ENCODE measurements at places on chromosomes 5 and 9. TPM values are rescaled to one million over a fixed set of nuclear protein-coding genes. Genes with fewer than 3 reads are reported as not detected.

GRCh38 chr5:74040065-74040551 lies 414.1 kb downstream of the ARHGEF28 start:
- H3K27ac ChIP-seq: no peak overlapping the region
- peak; percentile 58 for DNase-seq
- no peaks in the 10 kb centered on the region for H3K27me3 ChIP-seq
- H3K4me1 ChIP-seq: peaks cover 3% of the 10 kb centered on the region
- H3K4me3 ChIP-seq: no peak overlapping the region

GRCh38 chr9:130991778-130992681 lies 16.9 kb upstream of the LAMC3 start:
- no peaks in the 10 kb centered on the region for H3K27me3 ChIP-seq
- no peaks in the 10 kb centered on the region for H3K4me1 ChIP-seq
- H3K36me3 ChIP-seq: no peaks in the 10 kb centered on the region
- H3K27ac ChIP-seq: no peak overlapping the region
- no peak for DNase-seq

The APBA1 gene
- 5.1 TPM for total RNA-seq

The ANKRD34B gene
- total RNA-seq: 1.5 TPM

GRCh38 chr5:150106674-150107426 lies 20.5 kb upstream of the CSF1R start:
- H3K36me3 ChIP-seq: no peaks in the 10 kb centered on the region
- DNase-seq: no peak
- no peaks in the 10 kb centered on the region for H3K27me3 ChIP-seq
- H3K4me1 ChIP-seq: no peaks in the 10 kb centered on the region
- no peak overlapping the region for H3K27ac ChIP-seq
- no peak overlapping the region for H3K4me3 ChIP-seq

The PPP6C gene
- total RNA-seq: 43.9 TPM

DNA sequence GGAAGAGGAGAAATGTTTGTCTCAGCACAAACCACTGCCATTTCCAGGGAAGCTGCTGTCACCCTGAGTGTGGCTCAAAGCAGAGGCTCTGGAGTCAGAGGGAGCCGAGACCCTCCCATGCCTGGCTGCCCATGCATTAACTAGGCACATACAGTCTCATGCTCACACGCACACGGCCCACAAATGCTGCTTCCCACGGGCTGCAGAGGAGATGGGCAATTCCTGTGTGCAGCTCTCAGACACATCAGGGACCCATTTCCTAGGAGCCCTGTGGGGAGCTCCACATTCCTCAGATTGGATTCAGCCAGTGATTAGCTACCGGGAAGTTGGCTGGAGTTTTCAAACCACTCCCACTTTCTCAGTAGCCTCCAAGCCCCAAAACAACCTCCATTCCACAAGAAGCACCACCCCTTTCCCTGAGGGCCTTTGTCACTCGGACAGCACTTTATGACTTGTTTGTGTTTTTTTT lies 9.1 kb upstream of the PTGES start:
- H3K4me1 ChIP-seq: peaks cover 7% of the 10 kb centered on the region
- no peak overlapping the region for H3K4me3 ChIP-seq
- H3K27me3 ChIP-seq: no peaks in the 10 kb centered on the region
- no peaks in the 10 kb centered on the region for H3K36me3 ChIP-seq

GRCh38 chr5:33275391-33275790 lies 165.4 kb upstream of the TARS1 start:
- no peak overlapping the region for H3K4me3 ChIP-seq
- no peaks in the 10 kb centered on the region for H3K36me3 ChIP-seq

GRCh38 chr5:173746047-173746646 lies 129.7 kb upstream of the BOD1 start:
- H3K4me1 ChIP-seq: peaks cover 34% of the 10 kb centered on the region
- H3K4me3 ChIP-seq: no peak overlapping the region
- no peak for DNase-seq
- H3K27ac ChIP-seq: peak overlapping the region; percentile 13

The ZNF608 gene
- total RNA-seq: 35.8 TPM

The PLAC8L1 gene
- not detected for total RNA-seq

DNA sequence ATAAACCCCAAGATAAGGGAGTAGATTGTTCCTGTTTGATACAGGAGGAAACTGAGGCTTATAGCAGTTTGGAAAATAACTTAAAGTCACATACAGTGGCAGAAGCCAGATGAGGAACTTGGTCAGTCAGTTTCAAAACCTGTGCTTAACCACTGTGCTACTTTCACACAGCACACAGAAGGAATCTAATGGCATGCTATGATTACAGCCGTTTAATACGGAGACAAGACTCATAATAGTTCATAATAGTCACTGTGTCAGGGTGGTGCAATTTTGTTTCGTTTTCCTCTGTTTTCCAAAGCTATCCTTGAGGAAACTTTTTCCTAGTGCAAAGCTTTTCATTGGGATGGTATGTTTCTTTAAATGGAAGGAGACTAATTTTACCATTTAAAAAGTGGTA lies 112.3 kb downstream of the GCNT1 start:
- H3K27me3 ChIP-seq: no peaks in the 10 kb centered on the region
- H3K36me3 ChIP-seq: no peaks in the 10 kb centered on the region
- H3K27ac ChIP-seq: no peak overlapping the region
- DNase-seq: no peak

- peaks cover 2% of the 10 kb centered on the region for H3K4me1 ChIP-seq
- H3K36me3 ChIP-seq: no peaks in the 10 kb centered on the region
- no peak for DNase-seq
- H3K27ac ChIP-seq: no peak overlapping the region
These were observed 301.0 kb downstream of the DOCK8 start for GRCh38 chr9:515665-516064.

GRCh38 chr5:68886814-68887213 lies 207.0 kb upstream of the SLC30A5 start:
- H3K27me3 ChIP-seq: no peaks in the 10 kb centered on the region
- H3K4me3 ChIP-seq: no peak overlapping the region
- no peak for DNase-seq
- H3K27ac ChIP-seq: no peak overlapping the region
- H3K4me1 ChIP-seq: no peaks in the 10 kb centered on the region

DNA sequence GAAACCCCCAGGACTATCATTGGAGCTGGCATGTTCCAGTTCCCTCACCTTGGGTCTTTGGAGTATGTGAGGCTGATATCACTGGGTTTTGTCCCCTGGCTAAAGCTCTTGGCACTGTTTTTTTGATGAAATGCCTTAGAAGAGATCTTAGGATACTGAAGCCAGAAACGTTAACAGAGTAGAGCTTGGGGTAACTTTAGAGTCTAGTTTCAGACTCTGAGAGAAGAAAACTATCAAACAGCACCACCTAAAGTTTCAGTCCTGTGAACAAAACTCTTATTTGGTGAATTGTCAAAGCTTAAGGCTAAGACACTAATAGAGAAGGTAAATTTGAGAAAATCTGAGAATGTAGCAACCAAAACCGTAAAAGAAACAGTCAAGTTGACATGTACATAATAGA lies 111.7 kb upstream of the PUM3 start:
- H3K4me3 ChIP-seq: no peak overlapping the region
- no peaks in the 10 kb centered on the region for H3K36me3 ChIP-seq
- H3K27ac ChIP-seq: no peak overlapping the region
- no peaks in the 10 kb centered on the region for H3K27me3 ChIP-seq
